T-helper 2 cell treated with Interferon-gamma antibody and Interleukin-4, amounts not matched to agents 5 μg/mL and 100 μg/mL, for 36 hours (primary cell): ENCODE measurements at places on chromosomes 7 and 10.

DNA sequence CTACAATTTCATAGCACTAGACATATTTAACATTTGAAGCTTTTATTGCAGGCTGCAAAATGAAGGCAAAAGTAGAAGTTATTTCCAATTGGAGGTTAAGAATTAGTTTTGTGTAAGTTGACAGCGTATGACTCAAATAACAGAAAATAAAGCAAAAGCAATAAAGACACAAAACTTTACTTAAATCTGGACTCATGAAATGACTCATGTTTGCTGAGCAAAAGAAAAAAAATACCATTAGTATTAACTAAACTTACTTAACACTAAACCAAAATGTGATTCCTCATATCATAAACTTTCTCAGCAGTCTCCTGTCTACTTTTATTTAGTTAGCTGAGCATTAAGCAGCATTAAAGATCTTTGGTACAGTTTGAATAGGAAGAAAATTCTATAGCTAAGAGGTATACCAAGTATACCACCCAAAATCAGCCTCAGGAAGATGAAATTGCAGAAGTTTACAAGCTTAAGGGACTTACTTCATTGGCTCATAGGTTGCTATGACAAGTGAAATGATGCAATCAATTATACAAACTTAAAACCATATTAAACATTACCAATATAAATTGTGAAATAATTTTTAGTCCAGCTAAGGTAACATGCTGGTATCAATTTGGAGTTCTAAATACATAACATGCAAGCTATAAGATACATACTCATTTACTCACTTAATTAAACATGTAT, 1131.4 kb downstream of the XPNPEP1 start:
- DNase-seq: no peak

DNA sequence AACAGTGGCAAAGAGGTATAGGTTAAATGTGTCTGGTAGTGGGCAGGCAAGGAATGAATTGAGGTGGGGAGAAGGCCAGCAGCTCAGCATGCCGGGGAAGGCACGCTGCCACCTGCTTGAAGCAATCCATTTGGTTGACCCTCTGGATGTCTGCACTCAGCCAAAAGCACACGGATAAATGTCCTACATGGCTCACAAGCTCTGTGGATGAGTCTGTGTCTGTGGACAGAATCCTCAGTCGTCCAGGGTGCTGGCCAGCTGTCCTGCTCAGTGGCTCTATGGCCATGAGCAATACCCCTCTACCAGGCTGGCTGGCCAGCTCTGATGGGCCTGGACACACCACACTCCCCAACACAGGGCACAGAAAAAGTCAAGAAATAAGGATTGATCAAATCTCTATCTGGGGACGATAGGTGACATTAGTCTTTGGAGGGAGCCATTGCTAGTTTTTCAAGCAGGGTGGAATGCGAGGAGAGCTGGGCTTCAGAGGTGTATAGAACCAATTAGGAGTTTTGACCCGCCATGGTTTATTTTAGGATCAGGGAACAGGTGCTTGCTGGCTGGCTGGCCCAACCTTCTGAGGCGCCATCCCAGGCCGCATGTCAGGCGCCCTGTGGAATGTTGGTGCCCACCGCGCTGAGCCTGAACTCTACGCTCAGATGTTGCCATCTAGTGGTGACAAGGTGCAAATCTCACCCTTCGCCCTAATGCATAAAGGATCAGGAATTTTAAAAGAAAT, 493.4 kb downstream of the TNS3 start:
- no peak for DNase-seq

DNA sequence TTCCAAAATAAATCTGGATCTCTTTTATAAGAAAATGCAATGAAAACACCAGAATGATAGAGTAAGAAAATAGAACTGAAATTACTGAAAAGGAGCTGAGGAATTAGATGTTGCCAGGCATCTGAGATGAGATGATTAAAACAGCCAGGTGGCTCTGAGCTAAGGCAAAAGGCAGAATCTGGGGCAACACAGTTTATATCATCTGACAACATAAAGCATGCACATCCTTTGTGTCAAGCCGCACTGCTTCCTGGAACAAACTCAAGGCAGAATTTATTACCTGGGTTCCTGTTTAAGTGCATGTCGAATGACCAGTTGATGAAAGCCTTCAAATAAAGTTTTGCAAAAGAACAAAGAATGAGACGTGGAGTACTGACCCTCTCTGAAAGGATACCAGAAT, 247.0 kb downstream of the SNX10 start:
- DNase-seq: no peak

- no peak for DNase-seq
Observed at GRCh38 chr7:129776362-129776722, 164.8 kb downstream of the NRF1 start.

GRCh38 chr7:55973747-55974250, 9.4 kb downstream of the NIPSNAP2 start:
- DNase-seq: no peak

GRCh38 chr7:30276203-30276900, 8.0 kb upstream of the ZNRF2 start:
- DNase-seq: peak; percentile 37
